ENCODE measurements at places on chromosomes 5 and 9.

DNA sequence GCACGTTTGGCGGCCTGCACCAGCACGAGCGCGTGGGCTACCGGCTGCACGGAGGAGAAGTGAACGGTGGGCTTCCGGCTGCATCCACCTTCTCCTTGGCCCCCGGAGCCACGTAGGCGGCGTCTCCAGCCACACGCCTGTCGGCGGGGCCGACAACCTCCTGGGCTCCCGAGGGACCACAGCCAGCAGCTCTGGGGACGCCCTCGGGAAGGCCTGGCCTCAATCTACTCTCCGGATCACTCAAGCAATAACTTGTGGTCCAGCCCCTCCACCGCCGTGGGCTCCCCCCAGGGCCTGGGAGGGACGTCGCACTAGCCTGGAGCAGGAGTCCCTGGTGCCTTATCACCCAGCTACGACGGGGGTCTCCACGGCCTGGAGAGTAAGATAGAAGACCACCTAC is 73.7 kb downstream of the INSL6 start:
- DNase-seq = no peak

DNA sequence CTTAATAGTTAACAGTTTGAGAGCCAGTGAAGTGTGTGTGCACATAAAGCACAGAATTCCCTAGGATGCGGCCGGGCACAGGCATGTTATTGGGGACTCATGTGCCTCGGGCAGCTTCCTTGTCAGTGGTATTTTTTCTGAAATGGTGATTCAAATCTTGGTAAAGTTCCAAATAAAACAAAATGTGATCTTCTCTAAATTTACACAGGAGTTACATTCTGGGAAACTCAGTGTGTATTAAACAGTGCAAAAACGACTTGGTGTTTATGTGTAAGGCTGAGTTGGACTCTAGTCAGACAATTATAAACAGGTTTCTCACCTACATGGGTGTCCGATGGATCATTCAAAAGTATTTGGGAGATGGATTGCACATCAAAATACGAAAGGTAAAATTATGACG is 48.9 kb downstream of the BOD1 start:
- DNase-seq = no peak

- DNase-seq = no peak
Measured at GRCh38 chr9:81317223-81317622, 372.1 kb downstream of the TLE1 start.

DNA sequence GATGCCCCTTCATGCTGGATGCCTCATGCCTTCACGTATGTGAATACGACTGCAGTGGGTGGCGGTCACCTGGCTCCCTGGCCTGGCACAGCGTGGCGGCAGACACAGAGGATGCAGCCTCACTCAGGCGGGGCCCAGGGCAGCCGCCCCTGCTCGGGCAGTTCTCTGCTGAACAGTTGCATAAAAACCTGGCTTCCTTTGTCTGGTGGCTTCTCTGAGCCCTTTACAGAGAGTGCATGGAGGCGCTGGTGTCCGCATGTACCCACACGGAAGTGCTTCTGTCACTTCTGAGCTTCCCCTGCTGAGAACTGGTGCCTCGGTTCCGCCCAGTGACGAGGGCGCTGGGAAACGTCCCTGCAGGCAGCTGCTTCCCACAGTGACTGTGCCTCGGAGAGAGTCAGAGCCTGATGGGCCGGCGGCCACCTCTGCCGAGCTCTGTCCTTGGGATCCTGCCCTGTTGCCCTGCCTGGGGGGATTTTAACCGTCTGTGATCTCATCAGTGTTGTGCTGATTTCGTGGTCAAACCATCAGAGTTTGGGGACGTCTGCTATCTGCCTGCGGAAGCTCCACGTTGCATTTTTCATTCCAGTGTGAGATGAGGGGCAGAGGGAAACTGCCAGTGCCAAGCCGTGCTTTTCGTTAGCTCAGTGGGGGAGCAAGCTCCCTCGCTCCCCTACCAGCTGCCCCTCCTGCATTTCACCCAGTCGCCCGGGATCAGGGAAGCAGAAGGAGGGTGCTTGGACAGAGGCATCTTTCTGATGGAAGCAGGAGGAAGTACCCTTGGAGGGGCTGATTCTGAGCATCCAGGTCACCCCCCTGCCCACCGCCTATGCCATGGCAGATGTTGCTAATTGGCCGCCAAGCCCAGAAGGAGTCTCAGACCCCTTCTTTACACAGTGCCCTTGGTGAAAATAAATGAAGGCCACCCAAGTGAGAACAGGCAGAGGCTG is 153.0 kb upstream of the COL5A1 start:
- DNase-seq = no peak

DNA sequence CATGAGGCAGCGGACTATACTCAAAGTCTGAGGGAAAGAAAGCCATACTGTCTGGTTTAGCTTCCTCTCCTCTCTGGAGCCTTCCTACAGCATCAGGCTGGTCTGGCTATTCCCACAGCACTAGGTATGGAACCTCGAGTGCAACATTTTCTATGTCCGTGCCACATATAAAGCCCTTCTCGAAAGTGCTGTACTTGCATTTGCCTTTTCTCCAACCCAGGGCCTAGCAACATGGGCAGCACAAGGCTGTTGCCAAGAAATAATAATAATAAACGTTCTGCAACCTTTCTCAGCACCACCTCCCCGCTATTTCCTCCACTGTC is 804 bp downstream of the MED10 start:
- DNase-seq = no peak

DNA sequence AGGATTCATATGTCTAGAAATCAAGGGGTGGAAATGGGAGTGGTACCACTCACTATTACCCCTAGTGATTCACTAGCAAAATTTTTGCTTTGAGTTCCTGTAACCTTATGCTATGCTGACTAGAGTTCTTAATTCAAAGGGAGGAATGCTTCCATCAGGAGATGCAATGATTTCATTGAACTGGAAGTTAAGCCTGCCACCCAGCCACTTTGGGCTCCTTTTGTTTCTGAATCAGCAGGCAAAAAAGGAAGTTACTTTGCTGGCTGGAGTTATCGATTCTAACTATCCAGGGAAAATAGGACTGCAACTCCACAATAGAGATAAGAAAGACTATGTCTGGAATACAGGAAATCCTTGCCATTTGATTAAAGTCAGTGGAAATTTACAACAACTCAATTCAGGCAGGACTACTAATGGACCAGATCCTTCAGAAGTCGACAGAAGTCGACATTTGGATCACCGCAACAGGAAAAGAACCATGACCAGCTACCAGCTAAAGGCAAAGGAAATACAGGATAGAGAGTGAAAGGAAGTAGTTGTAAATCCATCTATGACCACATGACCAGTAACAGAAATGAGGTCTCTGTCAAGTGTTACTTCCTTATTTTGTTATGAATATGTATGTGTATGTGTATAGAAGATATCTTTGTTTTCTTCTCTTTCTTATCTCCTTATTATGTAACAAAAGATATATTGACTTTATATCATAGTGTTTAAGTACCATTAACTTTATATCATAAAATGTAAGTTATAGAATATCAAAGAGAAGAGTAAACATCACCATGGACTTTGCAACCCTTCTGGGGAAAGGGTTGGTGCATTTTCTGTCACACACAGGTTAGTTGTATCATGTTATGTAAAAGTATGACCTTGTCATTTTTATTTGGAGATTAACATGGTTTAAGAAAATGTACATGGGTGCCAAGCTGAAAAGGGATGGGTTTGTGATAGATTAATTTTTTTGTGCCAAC is 198.7 kb upstream of the HAPLN1 start:
- DNase-seq = no peak

- DNase-seq = no peak
Measured at GRCh38 chr9:129138144-129138462, 26.9 kb downstream of the PTPA start.

- DNase-seq = no peak
Measured at GRCh38 chr9:69637193-69637816, 34.9 kb downstream of the APBA1 start.

- no peak for DNase-seq
Measured at GRCh38 chr5:170334626-170335025, 37.0 kb upstream of the LCP2 start.

DNA sequence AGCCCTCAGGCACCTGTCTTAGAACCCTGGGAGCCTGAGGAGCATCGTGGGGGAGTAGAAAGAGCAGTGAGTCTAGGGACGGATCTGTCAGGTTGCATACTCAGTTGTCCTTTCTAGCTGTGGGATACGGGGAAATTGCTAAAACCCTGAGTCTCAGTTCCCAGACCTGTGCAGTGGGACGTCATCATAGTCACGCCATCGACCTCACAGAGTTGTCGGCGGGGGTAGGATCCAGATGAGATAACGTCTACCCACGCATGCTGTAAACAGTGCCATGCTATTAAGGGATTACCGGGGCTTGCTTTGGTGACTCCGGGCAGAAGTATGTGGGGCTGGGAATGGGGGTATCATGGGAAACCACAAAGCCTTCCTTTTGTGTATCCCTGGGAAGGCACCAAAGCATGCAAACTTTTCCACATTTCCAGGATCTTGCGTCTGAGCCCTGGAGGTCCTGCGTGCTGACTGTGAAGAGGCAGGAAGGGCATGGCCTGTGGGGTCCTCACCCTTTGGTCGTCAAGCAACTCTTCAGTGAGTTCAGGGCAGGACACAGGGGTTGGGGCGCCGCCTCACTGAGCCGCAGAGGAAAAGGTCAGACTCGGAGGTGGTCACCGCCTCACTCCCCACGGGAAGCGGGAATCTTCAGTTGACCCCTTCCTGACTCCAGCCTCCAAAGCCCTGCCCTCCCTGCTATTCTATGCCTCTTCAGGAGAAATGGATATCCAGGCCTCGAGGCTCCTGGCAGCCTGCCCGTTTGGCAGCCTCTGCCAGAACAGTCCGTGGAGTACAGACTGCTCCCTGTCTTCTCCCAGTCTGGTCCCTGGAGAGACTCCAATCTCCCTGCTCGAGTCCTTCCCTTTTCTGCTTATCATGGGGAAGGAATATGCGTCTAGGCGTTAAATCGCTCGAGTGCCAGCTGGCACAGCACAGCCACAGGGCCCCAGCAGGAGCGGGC is 186.8 kb upstream of the KLF9 start:
- DNase-seq = peak; percentile 93

DNA sequence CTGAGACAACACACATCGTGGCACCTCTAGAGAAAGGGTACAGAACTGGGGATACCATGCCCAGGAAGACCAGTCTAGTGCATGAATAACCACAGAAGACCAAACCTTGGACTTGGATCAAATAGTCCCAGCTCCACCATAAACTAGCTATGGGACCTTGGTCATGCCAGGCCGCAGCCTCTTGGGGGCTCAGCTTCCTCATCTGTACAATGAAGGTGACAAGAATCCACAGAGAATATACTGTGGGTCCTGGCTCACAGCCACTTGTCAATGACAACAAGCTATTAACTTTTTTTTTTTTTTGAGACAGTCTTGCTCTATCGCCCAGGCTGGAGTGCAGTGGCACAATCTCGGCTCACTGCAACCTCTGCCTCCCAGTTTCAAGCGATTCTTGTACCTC is 3.9 kb downstream of the KYAT1 start:
- DNase-seq = no peak

GRCh38 chr9:4796988-4797853 is 4.5 kb downstream of the RCL1 start:
- DNase-seq = peak; percentile 16

- no peak for DNase-seq
Measured at GRCh38 chr5:114726131-114726530, 364.3 kb downstream of the KCNN2 start.

GRCh38 chr9:4119778-4120554 is 179.9 kb downstream of the GLIS3 start:
- no peak for DNase-seq

Measured in astrocyte of the cerebellum (primary cell).